ENCODE measurements at places on chromosomes 16 and 17.

- no peak for DNase-seq
Measured at GRCh38 chr17:41996855-41997164, 20.4 kb downstream of the DNAJC7 start.

- no peak for DNase-seq
Measured at GRCh38 chr16:56773532-56773931, 43.6 kb downstream of the NUP93 start.

- DNase-seq, result no peak
Measured at GRCh38 chr17:48347177-48347576, 82.8 kb downstream of the SKAP1 start.

- no peak for DNase-seq
Measured at GRCh38 chr16:27402964-27403600, 1.1 kb downstream of the IL21R start.

DNA sequence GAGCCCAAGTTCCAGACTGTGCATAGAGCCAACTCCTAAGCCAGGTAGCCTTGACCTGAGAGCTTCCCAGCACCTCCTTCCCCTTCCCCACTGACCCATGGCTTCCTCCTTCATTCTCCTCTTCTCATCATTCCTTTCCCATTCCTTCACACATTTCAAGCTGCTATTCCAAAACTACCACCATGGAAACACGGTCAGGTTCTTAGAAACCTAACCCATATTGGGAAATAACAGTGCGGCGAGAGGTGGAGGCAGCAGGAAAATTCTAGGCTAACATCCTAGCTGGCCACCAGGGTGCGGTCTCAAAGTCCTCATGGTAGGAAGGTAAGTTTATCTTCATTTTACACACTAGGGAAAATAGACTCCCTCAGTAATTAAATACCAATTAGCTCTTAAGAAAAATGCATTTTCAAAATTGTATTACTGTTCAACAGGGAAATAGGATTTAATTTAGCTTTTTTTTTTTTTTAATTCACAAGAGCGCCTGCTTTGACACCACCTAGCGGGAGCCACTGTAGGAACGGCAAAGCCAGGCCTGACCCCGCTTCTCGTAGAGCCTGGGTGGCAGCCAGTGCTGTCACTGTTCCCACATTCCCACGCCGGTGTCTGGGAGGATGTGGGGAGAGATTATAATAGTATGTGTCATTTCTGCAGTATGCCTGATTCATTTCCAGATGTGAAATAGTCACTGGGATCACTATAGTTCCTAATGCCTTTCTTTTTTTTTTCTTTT lies 14.0 kb upstream of the SPHK1 start:
- DNase-seq, result no peak

DNA sequence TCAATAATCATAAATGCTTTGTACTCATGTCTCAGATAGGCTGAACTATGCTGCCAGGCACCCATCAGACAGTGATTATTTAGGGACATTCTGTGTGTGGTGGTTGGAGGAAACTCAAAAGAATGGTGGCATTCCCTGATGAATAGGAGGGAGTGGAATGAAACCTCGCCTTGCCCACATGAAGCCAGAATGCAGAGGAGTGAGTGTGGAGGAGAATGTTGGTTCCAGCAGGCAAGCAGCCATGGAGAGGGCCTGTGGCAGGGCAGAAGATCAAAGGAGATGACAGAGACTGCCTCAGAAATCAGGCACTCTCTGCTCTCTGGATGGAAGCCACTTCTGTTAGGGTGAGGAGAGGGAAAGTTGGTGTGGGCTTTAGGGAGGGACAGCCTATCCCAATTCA lies 22.5 kb downstream of the KCTD19 start:
- no peak for DNase-seq

DNA sequence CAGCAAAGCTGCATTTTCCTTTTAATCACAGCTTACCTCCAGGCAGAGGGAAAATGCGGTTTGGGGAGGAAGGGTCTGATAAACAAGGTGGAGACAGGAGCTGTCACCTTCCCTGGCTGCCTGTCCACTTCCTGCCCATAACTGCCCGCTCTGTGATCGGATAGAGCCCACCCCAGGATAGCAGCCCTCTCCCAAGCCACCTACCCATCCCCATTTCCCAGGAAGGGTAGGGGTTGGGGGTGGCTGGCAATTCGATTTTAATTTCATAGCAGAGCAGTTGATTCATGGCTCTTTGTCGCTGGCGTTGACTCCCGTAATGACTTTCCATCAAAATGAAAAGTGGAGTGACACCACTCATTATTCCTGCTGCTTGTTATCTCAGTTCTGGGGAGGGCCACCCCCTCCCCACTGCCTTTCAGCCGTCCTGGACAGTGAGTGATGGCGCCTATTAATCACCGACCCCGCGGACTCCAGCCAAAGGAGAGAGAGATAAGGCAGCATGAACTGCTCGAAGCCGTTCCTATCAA lies 11.2 kb downstream of the CDK5RAP3 start:
- DNase-seq, result no peak

GRCh38 chr16:57186872-57187854 lies 1.0 kb downstream of the RSPRY1 start:
- peak; percentile 55 for DNase-seq

DNA sequence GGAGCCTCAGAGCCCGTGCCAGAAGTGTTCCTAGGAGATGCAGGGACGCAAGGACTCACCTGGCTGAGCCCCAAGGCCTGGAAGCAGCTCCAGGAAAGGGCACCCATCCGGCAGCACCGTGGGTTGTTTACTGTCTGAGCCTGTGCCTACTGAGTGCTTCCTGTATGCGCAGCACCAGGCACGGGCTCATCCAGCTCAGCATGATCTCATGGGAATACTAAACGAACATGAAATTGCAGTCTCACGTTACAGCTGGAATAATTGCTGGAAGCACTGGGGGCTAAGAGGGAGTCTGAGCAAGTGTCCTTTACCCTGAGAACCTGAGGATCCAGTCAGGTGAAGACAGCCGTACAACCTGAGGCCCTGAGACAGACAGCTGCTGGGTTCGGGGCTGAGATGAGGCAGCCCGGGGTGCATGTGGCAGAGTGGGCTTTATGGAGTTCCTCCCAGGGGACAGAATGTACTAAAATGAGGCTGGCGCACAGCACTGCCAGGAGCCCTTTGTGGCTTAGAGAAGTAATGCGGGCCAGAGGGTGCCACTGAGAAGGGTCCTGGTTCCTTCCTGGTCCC lies 5.4 kb downstream of the CTRL start:
- no peak for DNase-seq

DNA sequence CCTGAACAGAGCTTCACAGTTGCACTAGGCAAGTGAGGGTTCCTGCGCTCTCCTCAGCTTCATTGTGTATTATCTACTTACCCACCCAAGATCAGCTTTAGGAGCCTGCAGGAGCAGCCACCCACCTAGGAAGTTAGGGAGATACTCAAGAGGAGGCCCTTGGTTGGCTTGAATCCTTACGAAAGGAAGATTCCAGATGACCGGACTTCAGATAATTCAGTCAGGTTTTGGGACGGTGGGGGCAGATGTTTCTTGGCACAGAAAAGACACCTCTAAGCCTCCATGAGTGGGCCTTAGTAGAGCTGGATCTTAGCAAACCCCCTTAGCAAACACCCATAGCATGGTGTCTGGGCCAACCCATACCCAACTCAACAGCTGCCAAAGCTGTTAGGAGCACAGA lies 2.4 kb upstream of the CBFB start:
- DNase-seq, result no peak

GRCh38 chr17:54177606-54178308 lies 355.0 kb downstream of the KIF2B start:
- DNase-seq, result no peak

DNA sequence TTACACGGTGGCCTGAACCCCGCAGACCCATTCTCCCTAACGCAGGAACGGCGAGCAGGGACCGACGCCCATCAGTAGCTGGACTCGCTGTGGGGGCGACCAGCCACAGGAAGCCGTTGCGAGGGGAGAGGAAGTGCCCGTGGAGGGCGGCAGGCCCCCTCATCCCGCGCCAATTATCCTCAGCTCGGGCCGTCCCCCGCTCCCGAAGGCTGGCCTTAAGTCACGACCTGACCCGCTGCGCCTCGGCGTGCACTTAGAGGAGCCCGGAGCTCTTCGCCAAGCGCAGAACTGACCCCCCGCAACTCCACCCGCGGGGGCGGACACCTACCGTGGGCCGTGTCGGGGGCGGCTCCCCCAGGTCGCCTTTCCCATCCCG lies 401 bp downstream of the ARL16 start:
- DNase-seq, result no peak

DNA sequence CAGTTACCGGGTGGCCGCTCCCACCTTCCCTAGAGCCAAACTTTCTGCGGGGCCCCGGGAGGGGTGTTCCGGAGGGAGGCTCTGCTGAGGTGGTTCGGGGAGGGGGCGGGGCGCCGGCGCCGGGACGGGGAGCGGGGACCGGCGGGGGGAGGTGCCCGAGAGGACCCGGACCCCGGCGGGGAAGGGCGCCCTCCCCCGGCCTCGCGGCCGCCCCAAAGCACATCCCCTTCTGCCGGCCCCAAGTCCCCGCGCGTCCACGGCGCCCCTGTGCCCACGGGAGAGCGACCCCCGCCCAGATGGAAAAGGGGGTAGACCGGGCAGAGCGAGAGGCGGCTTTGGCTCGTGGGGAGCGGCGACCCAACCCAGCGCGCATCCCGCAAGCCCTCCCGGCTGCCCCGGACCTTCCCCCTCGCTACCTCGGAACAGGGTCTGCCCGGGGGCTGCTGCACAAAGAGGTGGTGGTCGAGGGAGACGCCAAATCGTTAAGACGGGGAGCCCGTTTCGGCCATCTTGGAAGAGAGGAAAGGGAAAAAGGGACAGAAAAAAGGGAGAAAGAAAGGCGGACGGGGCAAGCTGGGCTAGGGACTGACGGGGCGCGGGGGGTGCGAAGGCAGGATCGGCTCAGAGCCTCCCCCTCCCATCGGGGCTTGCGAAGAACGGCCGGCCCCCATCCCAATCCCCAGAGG lies 530 bp downstream of the PCGF2 start:
- DNase-seq, result no peak

GRCh38 chr17:44840936-44841335 lies 6.7 kb upstream of the HIGD1B start:
- no peak for DNase-seq

DNA sequence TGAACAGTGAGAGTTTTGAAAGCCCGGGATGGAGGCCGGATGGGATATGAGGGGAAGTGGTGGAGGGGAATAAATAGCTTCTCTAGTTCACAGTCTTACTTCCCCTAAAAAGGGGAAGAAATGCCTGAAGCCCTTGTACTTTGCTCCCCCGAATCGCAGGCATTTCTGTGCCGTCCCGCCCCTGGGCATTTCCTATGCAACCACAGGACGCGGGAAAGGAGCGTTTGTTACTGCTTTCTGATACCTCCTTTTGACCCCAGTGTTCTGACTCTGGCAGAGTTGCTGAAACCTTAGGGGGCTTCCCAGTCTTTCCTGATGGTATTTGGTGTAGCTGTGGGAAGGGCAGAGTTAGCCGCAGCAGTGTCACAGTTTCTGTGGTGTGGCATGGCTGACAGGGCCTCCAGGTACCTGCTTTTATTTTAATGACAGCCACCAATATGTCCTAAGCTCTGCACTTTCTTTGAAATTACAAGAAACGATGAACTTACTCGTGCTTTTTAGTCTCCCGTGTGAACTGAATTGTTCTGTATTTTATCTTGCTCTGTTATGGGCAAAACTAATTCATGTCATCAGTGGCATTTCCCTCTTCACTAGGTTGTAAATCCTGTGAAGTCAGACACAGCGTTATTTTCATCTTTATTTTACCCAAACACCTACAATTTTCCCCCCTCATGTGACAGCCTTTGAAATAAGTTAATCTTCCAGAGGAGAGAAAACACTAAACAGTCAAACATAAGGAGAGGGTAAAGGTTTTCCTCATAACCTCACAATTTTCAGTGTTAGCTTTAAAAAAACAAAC lies 27.1 kb downstream of the USP10 start:
- no peak for DNase-seq
